Heart right ventricle (tissue), 16 donors: ENCODE measurements at places on chromosomes 4 and X. TPM values are rescaled to one million over a fixed set of nuclear protein-coding genes. Genes with fewer than 3 reads are reported as not detected.
A peak's percentile ranks its signal among the peaks of the same experiment; 100 is the strongest.

STARD8 gene
- total RNA-seq: 5.2 TPM

GPR173 gene
- total RNA-seq: 0.71 TPM

L1CAM gene
- total RNA-seq: 2.7 TPM

CLIC2 gene
- total RNA-seq: 10.6 TPM

NKX6-1 gene
- not detected for total RNA-seq

ATP1B4 gene
- not detected for total RNA-seq

CFAP299 gene
- 0.93 TPM for total RNA-seq

ADH1A gene
- total RNA-seq: not detected

CFAP47 gene
- total RNA-seq: not detected

TMEM184C gene
- total RNA-seq: 24.2 TPM

TKTL1 gene
- 6.8 TPM for total RNA-seq

- no peak for DNase-seq
Measured at GRCh38 chrX:25721564-25721963, 416.6 kb upstream of the MAGEB18 start.

DNA sequence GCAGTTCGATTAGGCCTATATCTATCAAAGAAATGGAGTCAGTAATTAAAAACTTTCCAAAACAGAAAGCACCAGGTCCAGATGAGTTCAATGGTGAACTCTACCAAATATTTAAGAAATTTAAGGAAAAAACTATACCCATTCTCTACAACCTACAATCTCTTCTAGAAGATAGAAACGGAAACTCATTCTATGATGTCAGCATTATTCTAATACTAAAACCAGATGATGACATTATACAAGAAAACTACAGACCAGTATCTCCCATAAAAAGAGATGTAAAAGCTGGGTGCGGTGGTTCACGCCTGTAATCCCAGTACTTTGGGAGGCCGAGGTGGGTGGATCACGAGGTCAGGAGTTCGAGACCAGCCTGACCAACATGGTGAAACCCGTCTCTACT, 29.5 kb upstream of the BDH2 start:
- DNase-seq: no peak

DNA sequence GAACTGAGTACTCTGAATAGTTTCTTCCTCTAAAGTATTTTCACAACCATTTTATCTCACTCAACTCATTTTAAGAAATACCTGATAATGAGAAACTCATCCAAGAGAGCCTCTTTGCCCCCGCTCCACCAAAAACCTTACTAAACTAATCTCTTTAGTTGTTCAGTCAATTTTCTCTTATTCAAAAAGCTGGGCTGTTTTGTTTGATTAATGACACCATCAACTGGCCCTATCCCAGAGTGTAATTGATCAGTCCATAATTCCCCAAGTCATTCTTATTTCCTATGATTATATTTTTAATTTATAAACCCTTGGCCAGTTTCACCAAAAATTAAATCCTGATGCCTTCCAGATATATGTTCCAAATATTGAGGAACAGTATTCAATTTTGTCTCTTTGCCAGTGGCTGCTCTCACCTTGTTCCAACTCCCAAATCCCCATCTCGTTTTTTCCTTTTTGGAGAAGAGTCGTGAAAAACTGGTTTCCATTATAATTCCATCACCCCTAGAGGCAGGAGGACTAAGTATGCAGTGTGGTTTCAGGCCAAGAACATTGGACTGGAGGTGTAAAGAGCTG, 10.4 kb downstream of the LIMCH1 start:
- no peak for DNase-seq

GRCh38 chrX:133972916-133973315, 12.5 kb downstream of the GPC3 start:
- DNase-seq: no peak

DNA sequence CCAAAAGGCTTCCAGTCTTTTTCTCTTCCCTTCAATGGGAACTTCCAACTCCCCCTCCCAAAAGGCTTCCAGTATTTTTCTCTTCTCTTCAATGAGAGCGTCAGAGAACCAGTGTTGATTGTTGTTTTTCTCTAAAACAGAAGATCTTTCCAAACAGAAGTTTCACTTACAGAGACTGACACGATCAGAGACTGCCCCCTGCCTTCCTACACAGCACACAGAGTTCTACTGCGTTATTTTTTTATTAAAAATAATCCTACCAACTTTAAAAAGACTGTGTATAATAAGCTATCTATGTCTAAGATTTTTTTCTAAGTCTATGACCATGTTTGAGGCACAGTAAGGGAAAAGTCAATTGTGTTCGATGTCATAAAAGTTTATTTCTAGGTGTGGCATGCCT, 3.5 kb upstream of the HTR2C start:
- DNase-seq: no peak

DNA sequence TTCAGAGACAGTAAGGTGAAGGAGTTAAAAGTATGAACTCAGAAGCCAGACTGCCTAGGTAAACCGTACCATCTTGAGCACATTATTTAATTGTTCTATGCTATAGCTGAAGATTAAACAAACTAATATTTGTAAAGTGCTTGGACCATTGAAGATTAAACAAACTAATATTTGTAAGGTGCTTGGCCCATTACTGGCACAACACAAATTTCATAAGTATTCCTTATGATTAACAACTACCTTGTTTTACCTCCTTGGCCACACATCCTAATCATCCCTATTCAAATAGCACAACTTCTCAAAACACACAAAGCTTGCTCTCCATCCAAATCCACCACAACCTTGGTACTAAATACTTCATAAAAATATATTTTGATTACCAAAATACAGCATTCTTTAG, 137.0 kb downstream of the PPP3CA start:
- DNase-seq: no peak

- no peak for DNase-seq
Measured at GRCh38 chr4:76782837-76783236, 115.1 kb downstream of the SOWAHB start.

GRCh38 chr4:163091685-163092034, 75.0 kb downstream of the NAF1 start:
- DNase-seq: no peak

DNA sequence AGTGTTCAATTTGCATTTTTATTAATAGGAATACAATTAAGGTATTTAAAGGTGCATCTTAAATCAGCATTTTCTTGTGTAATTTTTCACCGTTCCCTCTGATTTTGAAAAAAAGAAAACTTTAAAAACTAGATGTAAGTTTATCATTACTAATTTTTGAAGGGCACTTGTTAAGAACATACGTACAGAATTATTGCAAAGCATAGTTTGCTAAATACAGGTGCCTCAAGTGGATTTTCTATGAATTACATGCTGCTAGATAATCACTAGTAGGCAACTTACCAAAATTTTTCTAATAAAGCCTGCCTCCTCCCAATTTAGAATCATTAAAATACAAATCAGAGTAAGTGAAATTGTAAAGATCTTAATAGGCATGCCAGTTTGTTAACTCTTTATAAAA, 8.5 kb downstream of the CNKSR2 start:
- no peak for DNase-seq

DNA sequence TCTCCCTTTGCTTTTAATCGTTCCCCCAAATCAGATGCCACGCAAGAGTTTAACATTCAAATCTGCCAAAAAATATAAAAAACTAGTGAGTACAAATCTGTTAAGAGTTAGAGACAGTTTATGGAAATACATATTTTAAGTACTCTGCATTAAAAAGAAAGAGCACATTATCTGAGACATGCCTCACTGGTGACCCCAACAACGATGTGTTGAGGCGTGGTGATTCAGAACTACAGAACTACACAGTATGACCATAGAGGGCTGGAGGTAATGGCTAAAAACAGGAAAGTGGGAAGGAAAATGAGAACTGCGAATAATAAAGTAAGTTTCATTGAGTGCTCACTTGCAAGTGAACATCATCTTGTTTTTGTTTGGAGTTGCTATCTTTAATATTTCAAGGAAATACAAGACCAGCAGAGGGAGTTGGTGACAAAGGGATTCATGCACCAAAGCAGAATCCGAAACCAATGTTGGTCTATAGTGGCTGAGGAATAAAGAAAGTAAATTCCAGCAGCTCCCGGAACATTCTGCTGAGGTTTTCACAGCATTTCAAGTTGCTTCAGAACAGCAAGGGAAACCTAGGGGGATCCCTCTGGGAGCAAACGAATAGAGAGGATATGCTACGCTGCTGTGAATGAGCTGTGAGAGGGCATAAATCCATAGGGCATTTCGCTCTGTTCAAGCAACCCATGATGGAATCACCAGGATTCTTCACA, 92.2 kb downstream of the DCHS2 start:
- no peak for DNase-seq

DNA sequence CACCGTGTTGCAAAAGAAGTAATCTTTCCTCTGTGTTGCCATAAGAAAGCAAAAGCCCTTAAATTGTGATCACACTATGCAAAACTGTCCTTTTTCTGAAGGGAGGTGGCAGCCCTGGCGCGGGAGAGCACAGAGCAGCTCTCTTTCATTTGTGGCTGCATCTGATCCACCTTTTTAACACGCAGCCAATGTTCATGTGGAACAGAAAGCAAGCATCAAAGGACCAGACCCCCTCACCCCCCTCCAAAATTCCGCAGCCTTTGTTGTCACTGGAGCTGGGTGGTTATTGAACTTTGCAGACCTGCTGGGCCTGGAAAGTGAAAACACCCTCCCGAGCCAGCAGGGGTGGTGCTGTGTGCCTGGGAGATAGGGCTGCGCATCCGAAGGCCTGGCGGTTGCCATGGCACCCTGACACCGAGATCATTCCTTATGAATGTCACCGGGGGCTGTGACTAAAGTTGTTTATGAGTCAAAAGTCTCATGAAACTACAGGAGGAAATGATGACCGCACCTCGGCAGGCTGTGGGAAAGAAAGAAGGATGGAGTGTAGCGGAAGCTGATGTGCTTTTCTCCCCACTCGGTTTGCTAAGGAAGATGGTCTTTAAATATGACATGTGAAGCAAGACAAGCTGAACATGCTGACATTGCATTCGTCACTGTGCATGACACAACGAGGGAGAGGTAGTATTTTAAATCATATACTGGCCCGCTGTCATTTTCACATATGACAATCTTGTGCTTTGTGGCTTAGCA, 367.4 kb downstream of the UNC5C start:
- DNase-seq: no peak

GRCh38 chr4:91256043-91256442, 1047.7 kb upstream of the GRID2 start:
- DNase-seq: no peak

DNA sequence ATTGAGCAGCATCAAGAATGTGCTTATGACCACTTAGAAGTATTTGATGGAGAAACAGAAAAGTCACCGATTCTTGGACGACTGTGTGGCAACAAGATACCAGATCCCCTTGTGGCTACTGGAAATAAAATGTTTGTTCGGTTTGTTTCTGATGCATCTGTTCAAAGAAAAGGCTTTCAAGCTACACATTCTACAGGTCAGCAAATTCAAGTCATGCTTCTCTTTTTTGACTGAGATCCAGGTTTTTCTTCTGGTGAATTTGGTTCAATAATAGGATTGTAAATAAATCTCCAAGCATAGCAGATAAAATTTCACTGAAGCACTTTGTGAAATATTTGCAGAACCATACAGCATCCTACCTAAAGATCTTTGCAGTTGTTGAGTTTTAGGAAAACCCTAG, 218.1 kb downstream of the TLL1 start:
- no peak for DNase-seq

GRCh38 chr4:150769248-150769647, 187.3 kb downstream of the MAB21L2 start:
- DNase-seq: no peak

DNA sequence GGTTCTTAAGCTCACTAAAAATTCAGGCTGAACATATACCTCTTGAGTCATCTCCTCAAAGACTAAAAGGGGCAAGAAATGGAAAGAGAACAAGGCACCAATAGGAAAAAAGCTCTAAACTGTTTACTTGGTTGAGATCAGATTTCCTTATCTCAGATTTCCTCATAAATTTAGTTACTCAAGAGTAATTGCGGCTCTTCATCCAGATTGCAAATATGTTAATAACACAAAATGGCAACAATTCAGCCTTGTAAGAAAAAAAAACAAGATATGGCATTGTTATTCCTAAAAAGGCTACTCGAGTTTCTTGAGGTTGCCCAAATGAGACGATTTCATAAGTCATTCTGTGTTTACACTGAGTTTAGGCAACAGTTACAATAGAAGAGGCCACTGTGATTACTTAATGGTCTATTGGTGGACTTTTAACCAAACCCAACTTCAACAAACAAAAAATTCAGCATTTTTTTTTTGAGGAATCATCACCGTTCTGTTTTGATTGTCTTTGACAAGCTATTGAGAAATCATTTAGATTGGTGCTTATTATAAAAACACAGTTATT, 97.9 kb upstream of the PDHA1 start:
- DNase-seq: no peak

- no peak for DNase-seq
Measured at GRCh38 chrX:23482561-23482960, 147.9 kb downstream of the PTCHD1 start.

DNA sequence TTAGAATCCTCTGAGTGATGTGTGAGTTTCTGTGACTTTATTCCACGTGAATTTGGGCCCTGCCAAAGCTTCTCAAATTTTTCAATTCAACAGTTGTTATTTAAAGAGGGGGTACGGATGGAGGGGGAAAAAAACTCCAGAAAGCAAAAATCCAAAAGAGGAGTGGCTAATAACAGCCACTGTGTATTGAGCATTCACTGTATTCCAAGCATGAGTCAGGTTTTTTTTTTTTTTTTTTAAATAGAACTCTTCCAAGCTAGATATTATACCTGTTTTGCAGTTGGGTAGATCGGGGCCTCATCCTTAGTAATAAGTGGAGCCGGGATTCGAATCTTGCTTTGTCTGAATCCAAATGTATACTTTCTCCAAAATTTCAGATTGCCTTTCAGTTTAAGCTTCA, 6.4 kb upstream of the RHOH start:
- no peak for DNase-seq

DNA sequence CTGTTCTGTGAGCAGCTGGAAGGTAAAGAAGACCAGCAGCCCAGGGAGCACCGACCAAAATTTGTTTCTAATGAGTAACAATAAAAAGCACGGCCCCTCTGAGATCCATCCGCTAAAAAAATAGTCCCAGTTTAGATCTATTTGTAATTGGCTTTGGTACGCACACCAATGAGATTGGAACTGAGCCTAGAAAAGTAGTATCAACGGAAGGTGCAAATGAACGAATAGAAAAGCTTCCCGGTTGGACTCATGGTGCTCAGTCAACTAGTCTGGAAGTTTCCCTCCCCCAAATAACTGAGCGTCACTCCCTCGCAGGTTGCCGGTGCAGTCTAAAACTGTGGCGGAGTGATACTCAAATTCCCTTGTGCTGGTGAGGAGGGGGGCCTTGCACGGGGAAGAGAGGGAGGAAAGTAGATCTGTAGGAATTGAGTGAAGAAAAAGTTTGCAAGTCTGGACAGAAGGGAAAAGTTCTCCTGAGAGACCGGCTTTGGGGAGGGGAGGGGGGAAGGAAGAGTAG, at the start of gene COL4A5:
Gene COL4A5 (plus strand): TSS at position 413 of the 517 bp plus-strand sequence. CDS start 288 bp downstream, outside the sequence.
- DNase-seq: peak; percentile 48

- DNase-seq: no peak
Measured at GRCh38 chr4:48103483-48104139, 30.4 kb downstream of the TXK start.

DNA sequence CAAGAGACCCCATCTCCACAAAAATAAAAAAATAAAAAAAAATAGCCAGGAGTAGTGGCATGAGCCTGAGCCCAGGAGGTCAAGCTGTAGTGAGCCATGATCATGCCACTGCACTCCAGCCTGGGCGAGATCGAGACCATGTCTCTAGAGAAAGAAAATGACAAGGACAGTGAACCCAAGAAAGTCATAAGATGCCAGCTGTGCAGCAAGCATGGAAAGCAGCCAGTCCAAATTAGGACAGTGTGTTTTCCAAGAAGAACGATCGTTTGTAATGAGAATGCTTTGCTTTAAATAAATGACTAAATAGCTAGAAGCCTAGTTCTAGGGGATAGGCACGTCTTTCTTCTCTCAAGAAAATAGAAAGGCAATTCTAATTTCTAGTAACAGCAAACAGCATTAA, 58.4 kb upstream of the MSANTD1 start:
- DNase-seq: no peak
